ENCODE measurements at places on chromosomes 12 and 14.

- DNase-seq, result no peak
Measured at GRCh38 chr14:84041421-84041820, 1488.5 kb upstream of the FLRT2 start.

DNA sequence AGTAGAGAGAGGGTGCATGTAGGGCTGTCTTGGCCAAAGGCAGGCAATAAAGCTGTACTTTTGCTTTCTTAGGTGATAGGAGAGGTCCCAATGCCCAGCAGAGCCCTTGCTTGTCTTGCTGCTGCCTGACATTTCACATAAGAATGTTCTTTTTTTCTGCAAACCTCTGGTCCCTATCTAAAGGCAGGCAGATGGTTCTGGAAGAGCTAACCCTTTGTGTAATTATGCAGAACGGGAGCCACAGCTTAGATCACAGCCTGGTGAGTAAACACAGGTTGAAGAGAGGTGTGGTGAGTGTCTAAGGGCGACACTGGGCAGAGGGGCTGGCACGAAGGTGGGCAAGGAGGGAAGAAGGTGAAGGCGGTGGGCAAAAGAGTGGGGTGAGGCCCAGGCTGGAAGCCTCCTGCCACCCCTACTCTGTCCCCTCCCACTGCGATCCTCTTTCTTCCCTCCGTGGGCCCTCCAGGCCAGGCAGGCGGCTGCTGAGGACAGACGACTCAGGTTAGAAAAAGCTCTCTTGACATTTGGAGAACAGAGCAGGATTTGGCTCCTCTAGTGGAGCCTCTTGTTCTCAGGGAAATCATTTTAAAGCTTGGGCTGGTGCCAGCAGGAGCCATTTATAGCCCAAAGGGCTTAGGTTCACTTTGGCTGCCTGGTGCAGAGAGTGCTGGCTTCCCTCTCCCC is 42.8 kb downstream of the PRMT8 start:
- peak; percentile 34 for DNase-seq

DNA sequence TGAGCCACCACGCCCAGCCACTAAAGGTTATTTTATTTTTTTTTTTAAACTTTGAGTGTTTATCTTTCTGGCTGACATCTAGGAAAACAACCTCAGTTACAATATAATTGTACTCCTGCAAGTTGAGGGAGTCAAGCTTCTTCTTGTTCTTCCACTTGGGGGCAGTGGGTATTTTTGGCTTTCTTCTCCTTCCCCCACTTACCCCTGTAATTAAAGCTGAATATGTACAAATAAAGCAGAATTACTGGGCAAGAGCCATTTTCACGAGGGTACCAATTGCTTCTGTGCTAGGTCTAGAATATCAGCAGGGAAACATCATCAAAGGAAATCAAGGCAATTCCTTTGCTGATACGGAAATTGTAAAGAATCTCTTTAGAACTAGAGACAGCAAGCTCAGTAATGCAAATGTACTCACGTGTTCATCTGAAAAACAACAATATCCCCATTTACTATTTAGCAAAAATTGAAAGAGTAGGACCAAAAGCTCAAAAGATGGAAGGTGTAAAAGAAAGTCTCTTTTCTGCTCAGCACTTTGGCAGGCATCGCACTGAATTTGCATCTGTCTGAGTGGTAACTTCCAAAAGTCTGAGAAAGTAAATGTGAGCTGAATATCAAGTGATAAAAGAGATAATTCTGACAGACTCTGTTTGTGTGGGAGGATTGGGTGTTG is 72.8 kb downstream of the TAOK3 start:
- peak; percentile 83 for DNase-seq

GRCh38 chr12:2449586-2449985 is 345.2 kb upstream of the FKBP4 start:
- DNase-seq, result no peak

- DNase-seq, result no peak
Measured at GRCh38 chr12:93645702-93646101, 31.5 kb upstream of the CRADD start.

DNA sequence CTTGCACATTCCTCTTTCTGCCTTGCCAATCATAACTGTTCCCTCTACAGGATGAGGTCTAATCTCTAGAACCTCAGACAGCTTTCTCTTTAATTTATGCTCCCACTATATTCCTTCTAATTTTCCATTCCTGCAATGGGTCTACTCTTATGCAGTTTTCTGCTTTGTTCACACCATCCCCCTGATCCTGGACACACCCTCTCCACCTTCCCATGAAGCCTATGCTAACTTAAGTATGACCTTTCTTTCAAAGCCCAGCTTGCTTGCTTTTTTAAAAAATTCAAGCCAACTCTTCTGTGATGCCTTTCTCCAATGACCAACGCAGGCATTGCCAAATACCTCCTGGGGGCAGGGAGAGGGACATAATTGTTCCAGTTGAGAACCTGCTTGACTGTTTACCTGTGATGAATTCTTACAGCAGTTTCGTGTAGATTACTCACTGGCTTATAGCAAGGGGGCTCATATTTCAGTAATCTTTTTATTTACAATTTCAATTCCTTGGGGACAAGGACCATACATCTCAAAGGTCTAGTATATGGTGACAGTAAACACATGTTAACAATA is 7.8 kb downstream of the SLC38A1 start:
- DNase-seq, result no peak

GRCh38 chr14:65704850-65705249 is 292.3 kb downstream of the FUT8 start:
- no peak for DNase-seq

- no peak for DNase-seq
Measured at GRCh38 chr14:77917491-77918201, 117.7 kb downstream of the ADCK1 start.

- DNase-seq, result no peak
Measured at GRCh38 chr14:75636100-75636692, 24.5 kb downstream of the ERG28 start.

GRCh38 chr12:11684393-11684792 is 34.9 kb downstream of the ETV6 start:
- no peak for DNase-seq

GRCh38 chr12:40587970-40588369 is 104.3 kb upstream of the CNTN1 start:
- no peak for DNase-seq

GRCh38 chr12:75564398-75564797 is 53.0 kb upstream of the KRR1 start:
- no peak for DNase-seq

DNA sequence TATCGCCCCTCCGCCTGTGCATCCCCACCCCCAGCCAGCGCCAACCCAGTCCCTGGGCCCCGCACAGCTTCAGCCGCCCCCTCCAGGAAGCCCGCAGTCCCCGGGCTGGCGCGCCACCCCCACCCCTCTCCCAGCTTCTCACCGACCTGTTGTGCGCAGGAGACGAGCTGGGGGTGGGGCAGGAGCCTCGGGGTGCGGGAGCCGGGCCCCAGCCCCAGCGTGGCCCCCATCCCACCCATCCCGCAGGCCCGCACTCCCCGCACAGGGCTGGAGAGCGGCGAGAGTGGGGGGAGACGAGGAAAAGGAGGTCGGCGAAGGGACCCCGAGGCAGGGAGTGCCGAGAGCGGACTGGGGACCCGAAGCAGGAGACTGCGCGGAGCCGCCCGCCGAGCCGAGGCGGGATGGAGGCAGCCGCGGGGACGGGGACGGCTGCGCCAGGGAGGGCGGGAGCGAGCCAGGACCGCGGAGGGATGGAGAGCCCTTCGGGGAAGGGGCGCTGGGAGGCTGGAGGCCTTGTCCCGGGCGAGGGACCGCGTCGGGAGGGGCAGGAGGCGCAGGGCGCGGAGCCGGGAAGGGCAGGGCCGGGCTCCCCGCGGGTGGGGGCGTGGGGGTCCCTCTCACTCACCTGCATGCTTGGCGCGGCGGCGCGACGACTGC is 498 bp downstream of the PIANP start:
- peak; percentile 43 for DNase-seq

- DNase-seq, result no peak
Measured at GRCh38 chr14:61645247-61645646, 50.1 kb upstream of the HIF1A start.

GRCh38 chr12:107396991-107397390 is 288.6 kb upstream of the PWP1 start:
- no peak for DNase-seq

DNA sequence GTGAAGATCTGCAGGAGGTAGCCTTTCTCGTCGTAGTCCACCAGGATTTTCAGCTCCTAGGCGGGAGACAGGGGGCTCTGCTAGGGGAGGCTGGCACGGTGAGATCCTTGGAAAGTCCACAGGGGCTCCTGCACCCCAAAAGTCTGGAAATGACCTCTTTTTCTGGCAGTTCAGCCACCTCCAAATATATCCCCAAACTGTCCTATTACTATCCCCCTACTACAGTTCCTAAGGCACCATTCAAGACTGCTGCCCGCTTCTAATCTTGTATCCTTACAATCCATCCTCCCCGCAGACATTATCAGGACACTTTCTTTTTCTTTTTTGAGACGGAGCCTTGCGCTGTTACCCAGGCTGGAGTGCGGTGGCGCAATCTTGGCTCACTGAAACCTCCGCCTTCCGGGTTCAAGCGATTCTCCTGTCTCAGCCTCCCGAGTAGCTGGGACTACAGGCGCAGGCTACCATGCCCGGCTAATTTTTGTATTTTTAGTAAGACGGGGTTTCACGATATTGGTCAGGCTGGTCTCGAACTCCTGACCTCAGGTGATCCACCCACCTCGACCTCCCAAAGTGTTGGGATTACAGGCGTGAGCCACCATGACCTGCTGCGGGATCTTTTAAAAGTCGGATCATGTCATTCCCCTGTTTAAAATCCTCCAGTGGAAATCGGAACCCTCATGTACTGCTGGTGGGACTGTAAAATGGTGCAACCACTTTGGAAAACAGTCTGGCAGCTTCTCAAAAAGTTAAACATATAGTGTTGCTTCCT is 18.5 kb downstream of the HPD start:
- no peak for DNase-seq

DNA sequence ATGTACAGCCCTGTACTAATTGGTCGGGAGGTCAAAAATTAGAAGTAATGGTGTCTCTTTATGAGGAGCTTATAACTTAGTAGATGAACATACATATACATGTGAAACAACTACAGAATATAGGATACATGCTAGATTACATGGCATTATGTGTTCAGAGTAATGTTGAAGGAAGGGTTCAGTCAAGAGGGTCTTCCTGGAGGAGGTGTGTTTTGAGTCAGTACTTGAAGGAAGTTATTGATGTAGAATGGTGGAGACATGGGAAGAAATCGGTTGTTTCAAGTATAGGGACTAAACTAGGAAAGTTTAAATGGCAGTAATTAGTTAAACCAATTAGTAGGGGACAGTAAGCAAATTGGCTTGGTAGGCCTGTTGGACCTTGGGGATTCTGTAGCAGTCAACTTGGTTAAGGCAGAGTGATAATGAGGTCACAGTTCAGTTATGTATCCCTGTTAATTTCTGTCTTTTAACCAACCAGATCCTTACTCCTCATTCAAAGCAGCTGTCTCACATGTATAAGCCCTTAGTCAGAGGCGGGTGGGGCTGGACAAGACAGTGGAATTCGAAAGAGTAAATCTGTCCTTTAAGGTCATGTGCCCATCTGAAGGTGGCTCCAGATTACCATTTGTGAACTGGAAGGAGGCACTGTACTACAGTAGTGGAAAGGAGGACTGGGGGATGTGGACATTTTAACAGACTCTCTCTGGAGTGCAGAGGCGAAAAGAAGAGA is 3.5 kb upstream of the ANKRD52 start:
- DNase-seq, result no peak

DNA sequence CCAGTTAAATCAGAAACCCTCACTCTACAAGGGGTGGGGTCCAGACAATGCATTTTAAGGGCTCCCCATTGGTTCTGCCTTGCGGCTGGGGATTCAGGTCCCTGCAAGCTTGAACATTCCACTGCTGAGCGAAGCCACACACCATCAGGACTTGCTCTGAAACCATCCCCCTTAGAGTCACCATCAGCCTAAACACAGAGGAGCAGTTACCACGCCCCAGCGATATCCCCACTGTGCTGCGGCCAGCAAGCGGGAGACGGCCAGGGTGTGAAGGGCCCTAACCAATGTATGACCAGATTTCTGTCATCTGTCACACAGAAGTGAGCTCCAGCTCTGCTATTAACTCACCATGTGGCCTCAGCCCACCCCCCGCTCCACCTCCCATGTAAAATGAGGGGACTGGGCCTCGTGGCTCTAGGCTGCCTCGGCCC is 29.7 kb downstream of the CCDC88C start:
- no peak for DNase-seq

DNA sequence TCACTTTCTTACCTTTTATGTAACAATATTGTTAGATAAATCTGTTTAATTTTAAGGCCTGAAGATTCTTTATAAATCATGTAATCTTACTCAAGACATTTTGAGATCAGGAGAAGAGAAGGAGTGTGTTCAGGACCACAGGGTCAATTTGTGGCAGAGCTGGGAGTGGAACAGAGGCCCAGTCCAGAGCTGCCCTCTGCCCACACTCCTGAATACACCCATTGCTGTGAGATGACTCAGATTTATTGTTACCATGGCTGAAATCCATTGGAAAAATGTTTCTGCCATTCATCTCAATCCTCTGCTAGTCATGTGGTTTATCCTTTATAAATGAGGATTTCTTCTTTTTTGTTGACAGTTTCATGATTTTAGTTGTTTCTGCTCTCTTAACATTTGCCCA is 100.5 kb upstream of the STXBP6 start:
- no peak for DNase-seq

DNA sequence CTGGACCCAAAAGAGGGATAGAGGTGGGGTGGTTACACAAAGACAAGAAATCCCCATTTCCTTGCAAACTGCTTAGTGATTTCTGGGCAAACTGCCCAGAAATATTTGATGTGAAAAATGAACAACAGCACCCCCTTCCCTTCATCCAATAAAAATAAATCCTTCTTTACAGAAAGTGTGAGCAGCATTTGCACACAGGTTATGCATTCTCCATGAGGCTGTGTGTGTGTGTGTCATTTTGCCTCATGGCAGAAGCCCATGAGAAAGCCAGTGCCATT is 17.2 kb upstream of the NRXN3 start:
- DNase-seq, result no peak

GRCh38 chr12:19461999-19462398 is 22.7 kb downstream of the AEBP2 start:
- DNase-seq, result no peak

DNA sequence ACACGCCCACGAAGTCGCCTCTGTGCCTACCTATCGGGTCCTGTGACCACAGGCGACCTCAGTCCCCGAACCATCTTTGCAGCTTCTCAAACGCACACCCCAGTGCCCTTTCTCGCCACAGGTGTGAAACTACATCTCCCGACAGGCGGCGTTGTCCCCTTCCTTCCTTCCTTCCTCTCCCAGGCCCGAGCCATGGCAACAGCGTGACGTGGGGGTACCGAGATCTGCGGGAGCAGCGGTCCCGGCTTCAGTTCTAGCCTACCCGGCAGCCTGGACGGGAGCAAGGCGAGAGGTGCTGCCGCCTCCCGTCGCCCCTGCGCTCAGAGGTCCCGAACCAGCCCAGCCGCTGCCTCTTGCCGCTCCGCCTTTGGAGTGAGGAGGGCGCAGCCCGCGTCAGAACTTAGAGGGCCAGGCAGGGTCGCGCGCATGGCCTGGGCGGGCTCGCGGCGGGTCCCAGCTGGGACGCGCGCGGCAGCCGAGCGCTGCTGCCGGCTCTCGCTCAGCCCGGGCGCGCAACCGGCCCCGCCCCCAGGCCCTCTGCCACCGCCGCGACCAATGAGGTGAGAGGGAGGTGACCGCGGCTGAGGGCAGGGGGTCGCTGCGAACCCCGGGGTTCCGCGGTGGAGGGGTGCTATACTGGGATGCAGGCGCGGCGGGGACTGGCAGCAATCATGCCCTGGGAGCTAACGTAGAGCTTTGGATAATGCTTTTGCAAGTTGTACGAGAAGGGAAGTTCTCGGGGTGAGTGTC is at the start of gene COQ10A:
COQ10A (plus strand) TSS at position 250 of the 750 bp plus-strand sequence; CDS start at position 427, 177 bp downstream.
- DNase-seq, result peak; percentile 84

- no peak for DNase-seq
Measured at GRCh38 chr12:54016478-54016964, 7.7 kb downstream of the HOXC8 start.

All from putamen (tissue), 1 donor.